Kidney (tissue), 22 donors: ENCODE measurements at places on chromosomes 2 and 18. TPM values are rescaled to one million over a fixed set of nuclear protein-coding genes. Genes with fewer than 3 reads are reported as not detected.

The ARL4C gene
- polyA plus RNA-seq = 2.7 TPM

The FN1 gene
- polyA plus RNA-seq = 92.1 TPM

The NPAS2 gene
- polyA plus RNA-seq = 8.4 TPM

The QPCT gene
- 10.4 TPM for polyA plus RNA-seq

The ABCB11 gene
- polyA plus RNA-seq = not detected

The LHCGR gene
- polyA plus RNA-seq = not detected

The SYT4 gene
- not detected for polyA plus RNA-seq

The CHCHD5 gene
- polyA plus RNA-seq = 104 TPM

The YES1 gene
- polyA plus RNA-seq = 12.6 TPM

The HSBP1L1 gene
- polyA plus RNA-seq = 43.6 TPM

The NCKAP5 gene
- polyA plus RNA-seq = 1.8 TPM

- no peaks in the 10 kb centered on the region for H3K36me3 ChIP-seq
- peaks cover 7% of the 10 kb centered on the region for H3K4me1 ChIP-seq
- H3K27ac ChIP-seq = no peak overlapping the region
- H3K4me3 ChIP-seq = peak overlapping the region; percentile 93
- H3K27me3 ChIP-seq = no peaks in the 10 kb centered on the region
Observed at GRCh38 chr2:102737431-102737830, 24.4 kb upstream of the TMEM182 start.

GRCh38 chr18:76169733-76170132, 325.3 kb downstream of the ZNF516 start:
- no peaks in the 10 kb centered on the region for H3K36me3 ChIP-seq
- no peak overlapping the region for H3K4me3 ChIP-seq
- H3K4me1 ChIP-seq = peaks cover 2% of the 10 kb centered on the region
- H3K27ac ChIP-seq = no peak overlapping the region
- no peak for DNase-seq
- no peaks in the 10 kb centered on the region for H3K27me3 ChIP-seq

DNA sequence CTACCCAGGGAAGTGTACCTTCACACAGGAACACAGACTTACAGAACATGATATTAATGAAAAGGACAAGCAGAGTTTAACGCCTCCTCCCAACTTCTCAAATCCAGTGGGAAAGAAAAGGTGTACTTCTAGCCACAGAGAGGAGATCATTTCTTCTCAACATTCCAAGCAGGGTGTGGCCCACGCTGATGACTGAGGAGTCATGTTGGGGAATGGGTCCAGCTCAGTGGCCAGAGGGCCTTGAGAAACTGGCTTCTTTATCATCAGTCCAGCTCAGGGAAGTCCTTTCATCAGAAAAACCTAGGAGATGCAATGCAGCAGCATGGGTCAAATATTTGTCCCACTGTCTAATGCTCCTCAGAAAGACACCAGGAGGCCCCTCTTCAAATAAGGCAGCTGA, 63.0 kb downstream of the RBM43 start:
- H3K27me3 ChIP-seq = no peaks in the 10 kb centered on the region
- no peaks in the 10 kb centered on the region for H3K4me1 ChIP-seq
- DNase-seq = no peak
- no peak overlapping the region for H3K4me3 ChIP-seq
- no peaks in the 10 kb centered on the region for H3K36me3 ChIP-seq
- no peak overlapping the region for H3K27ac ChIP-seq

GRCh38 chr2:166972002-166972401, 83.7 kb downstream of the XIRP2 start:
- no peak overlapping the region for H3K27ac ChIP-seq
- no peaks in the 10 kb centered on the region for H3K4me1 ChIP-seq
- H3K36me3 ChIP-seq = no peaks in the 10 kb centered on the region
- DNase-seq = no peak
- no peaks in the 10 kb centered on the region for H3K27me3 ChIP-seq

GRCh38 chr2:208189810-208190503, at the start of gene C2orf80:
C2orf80 (minus strand) TSS chr2:208190030; CDS start chr2:208186986, 3,044 bp downstream.
- no peaks in the 10 kb centered on the region for H3K36me3 ChIP-seq
- no peak within 1 kb of the TSS for H3K27ac ChIP-seq
- DNase-seq = peak; percentile 32
- H3K27me3 ChIP-seq = no peaks in the 10 kb centered on the region

GRCh38 chr2:221555494-221555846, 16.6 kb downstream of the EPHA4 start:
- H3K4me3 ChIP-seq = no peak overlapping the region
- H3K27ac ChIP-seq = no peak overlapping the region
- no peak for DNase-seq
- peaks cover 13% of the 10 kb centered on the region for H3K4me1 ChIP-seq
- no peaks in the 10 kb centered on the region for H3K27me3 ChIP-seq
- H3K36me3 ChIP-seq = no peaks in the 10 kb centered on the region

- peak overlapping the region; percentile 23 for H3K27ac ChIP-seq
- peaks cover 26% of the 10 kb centered on the region for H3K4me1 ChIP-seq
- no peak overlapping the region for H3K4me3 ChIP-seq
- H3K36me3 ChIP-seq = no peaks in the 10 kb centered on the region
Observed at GRCh38 chr2:108536911-108537310, 2.6 kb downstream of the LIMS1 start.

- H3K27ac ChIP-seq = peak overlapping the region; percentile 96
- H3K4me1 ChIP-seq = no peaks in the 10 kb centered on the region
Observed at GRCh38 chr2:160494201-160494644, 616 bp upstream of the RBMS1 start.

- H3K4me1 ChIP-seq = no peaks in the 10 kb centered on the region
- H3K27ac ChIP-seq = no peak overlapping the region
- peaks cover 1% of the 10 kb centered on the region for H3K36me3 ChIP-seq
- no peak overlapping the region for H3K4me3 ChIP-seq
- H3K27me3 ChIP-seq = no peaks in the 10 kb centered on the region
- DNase-seq = no peak
Observed at GRCh38 chr18:31079973-31080372, 22.2 kb downstream of the DSC2 start.

- no peaks in the 10 kb centered on the region for H3K27me3 ChIP-seq
- DNase-seq = no peak
- H3K27ac ChIP-seq = no peak overlapping the region
- H3K36me3 ChIP-seq = no peaks in the 10 kb centered on the region
Observed at GRCh38 chr2:106572541-106573450, 85.6 kb downstream of the CD8B2 start.

DNA sequence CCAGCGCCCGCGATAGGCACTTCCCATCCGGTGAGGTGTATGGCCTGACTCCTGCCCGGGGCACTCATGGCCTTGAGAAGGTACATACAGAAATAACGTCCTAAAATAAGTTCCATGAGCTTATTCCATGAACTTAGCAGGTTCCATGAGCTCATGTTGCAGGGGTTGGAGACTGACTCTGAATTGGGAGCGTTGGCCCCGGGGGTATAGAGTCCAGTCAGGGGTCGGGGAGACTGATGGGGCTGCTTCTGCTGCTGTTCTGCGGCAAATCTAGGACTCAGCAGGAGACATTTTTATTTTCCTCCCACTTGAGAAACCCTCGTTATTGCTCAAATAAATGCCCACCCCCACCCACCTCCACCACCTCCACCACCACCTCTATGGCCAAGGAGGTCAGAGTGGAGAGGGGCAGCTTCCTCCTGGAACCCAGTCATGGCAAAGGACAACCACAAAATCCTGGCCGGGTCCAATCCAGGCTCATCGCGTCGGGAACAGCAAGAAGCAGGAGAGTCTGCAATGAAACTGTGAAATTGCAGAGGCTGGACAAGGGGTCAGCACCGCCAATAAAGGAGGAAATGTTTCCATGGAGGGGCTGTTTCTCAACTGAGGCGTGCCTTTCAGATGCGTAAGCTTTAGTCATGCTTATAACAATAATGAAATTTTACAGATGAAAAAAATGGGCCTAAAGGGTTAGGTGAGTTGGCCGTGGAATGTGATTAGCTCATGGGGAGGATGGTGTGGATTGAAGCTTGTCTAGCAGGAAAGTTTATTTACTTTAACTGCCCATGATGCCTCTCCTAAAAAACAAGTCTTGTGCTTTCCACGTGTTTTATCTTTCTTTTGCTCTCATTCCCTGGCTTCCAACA, 136.6 kb upstream of the ALKAL2 start:
- H3K4me1 ChIP-seq = no peaks in the 10 kb centered on the region
- no peak overlapping the region for H3K27ac ChIP-seq
- DNase-seq = no peak

- H3K36me3 ChIP-seq = no peaks in the 10 kb centered on the region
- no peak for DNase-seq
- H3K4me1 ChIP-seq = no peaks in the 10 kb centered on the region
- H3K27me3 ChIP-seq = no peaks in the 10 kb centered on the region
- H3K4me3 ChIP-seq = no peak overlapping the region
Observed at GRCh38 chr18:46289463-46289862, 185.3 kb downstream of the HAUS1 start.

DNA sequence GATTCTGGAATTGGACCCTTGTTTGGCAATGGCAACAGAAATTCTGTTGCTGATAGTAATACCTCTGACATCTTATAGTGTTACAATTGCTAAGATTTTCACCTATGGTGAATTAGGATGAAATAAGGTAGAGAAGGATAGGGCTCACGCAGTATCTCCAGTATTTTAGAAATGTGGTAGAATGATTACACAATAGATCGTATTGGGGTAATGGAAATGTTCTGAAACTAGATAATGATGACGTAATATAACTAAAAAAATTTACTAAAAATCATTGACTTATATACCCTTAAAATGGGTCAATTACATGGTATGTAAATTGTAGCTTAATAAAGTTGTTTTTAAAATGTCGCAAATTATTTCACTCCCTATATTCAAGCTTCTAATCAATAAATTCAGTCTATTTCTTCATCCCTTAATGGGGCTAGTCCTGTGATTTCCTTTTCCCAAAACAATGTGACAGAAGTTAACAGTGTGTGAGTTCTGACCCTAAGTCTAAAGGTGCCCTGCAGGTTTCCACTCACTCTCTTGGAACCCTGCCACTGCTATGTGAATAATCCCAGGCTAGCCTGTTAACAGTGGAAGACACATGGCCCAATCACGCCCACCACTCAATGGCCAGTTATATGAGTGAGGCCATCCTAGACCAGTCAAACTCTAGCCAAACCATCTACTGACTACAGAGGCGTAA, 31.2 kb downstream of the USP37 start:
- peaks cover 19% of the 10 kb centered on the region for H3K36me3 ChIP-seq
- H3K27ac ChIP-seq = no peak overlapping the region
- DNase-seq = no peak
- H3K27me3 ChIP-seq = no peaks in the 10 kb centered on the region

DNA sequence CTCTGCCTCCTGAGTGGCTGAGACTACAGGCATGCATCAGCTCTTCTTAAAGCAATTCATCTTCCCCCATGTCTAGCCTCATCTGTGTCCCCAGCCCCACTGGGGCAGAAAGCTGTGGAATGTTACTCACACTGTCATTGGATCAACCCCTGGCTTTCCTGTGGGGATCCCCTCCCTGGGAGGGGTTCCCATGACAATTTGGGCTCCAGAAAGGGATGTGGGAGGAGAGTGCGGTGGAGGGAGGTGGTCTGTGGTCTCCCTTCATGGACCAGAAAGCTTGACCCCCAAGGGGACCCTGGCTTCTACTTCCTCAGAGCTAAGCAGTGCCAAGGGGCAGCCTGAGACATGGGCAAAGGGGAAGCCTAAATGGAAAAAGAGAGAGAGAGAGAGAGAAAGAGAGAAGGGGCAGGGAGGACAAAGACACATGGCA, 1.3 kb downstream of the NGEF start:
- H3K4me3 ChIP-seq = no peak overlapping the region
- no peaks in the 10 kb centered on the region for H3K27me3 ChIP-seq
- DNase-seq = no peak
- H3K36me3 ChIP-seq = no peaks in the 10 kb centered on the region
- H3K27ac ChIP-seq = peak overlapping the region; percentile 26

- DNase-seq = no peak
- H3K36me3 ChIP-seq = no peaks in the 10 kb centered on the region
- no peaks in the 10 kb centered on the region for H3K27me3 ChIP-seq
Observed at GRCh38 chr2:238143239-238143951, 4.9 kb downstream of the KLHL30 start.

DNA sequence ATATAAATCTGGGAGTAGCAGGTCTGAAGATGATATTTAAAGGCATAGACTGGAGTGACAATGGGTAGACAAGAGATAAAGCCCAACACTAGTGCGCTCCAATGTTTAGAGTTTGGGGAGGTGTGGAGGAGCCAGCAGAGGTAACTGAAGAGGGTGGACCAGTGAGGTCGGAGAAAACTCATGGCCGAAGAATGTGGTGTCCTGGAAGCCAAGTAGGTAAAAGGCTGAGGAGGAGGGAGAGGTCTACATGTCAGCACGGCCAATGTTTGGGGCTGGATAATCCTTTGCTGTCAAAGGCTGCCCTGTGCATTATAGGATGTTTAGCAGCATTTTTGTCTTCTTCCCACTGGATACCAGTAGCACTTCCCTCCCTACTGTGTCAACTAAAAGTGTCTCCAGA, 78.8 kb upstream of the KCNE4 start:
- no peaks in the 10 kb centered on the region for H3K4me1 ChIP-seq
- no peak overlapping the region for H3K27ac ChIP-seq
- no peak overlapping the region for H3K4me3 ChIP-seq
